Activated naive CD4-positive, alpha-beta T cell treated with anti-CD3 and anti-CD28 coated beads, Interleukin-2, amount 50 U/mL, for 72 hours (primary cell): ENCODE measurements at places on chromosomes 1 and 21. TPM values are rescaled to one million over a fixed set of nuclear protein-coding genes. Genes with fewer than 3 reads are reported as not detected.
A peak's percentile ranks its signal among the peaks of the same experiment; 100 is the strongest.

- no peak for DNase-seq
These were observed 84.6 kb upstream of the ZNF326 start for GRCh38 chr1:89910268-89910667.

- DNase-seq: no peak
These were observed 106.4 kb upstream of the DPYD start for GRCh38 chr1:98027103-98027705.

DNA sequence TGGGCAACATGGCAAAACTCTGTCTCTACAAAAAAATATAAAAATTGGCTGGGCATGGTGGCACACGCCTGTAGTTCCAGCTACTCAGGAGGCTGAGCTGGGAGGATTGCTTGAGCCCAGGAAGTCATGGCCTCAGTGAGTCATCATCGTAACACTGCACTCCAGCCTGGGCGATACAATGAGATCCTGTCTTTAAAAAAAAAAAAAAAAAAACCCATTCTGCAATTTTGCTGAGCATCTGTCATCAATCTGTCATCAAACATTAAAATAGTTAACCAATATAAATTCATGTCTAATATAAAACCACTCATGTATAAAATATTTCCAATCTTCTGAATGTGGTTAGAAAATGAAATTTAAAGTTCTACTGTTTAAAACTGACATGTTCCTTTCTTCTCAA is 56.9 kb downstream of the LPAR3 start:
- no peak for DNase-seq

- DNase-seq: no peak
These were observed 99.6 kb upstream of the CACNA1E start for GRCh38 chr1:181383695-181384094.

GRCh38 chr1:107637101-107637500 is 327.9 kb downstream of the VAV3 start:
- DNase-seq: no peak

- DNase-seq: no peak
These were observed 601.5 kb upstream of the ZP4 start for GRCh38 chr1:238492271-238492670.

DNA sequence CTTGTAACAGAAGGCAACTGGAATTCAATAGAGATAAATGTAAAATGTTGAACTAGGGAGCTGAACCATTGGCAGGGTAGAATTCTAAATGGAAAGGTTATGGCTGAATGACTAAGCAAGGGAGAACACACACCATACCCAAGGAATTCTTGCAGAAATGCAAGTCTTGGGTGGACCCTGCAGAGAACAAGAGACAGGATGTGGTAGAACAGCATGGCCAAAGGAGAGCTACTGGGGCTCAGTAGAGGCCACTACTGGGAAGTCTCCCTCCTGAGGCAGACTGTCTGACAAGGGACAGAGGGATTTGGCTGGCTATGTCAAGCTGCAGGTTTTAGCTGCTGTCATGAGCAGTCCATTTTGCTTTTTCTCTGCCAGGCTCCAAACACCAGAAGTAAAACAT is 180.9 kb downstream of the TNR start:
- no peak for DNase-seq

- DNase-seq: no peak
These were observed 47.9 kb upstream of the RUNX1 start for GRCh38 chr21:35096959-35097358.

DNA sequence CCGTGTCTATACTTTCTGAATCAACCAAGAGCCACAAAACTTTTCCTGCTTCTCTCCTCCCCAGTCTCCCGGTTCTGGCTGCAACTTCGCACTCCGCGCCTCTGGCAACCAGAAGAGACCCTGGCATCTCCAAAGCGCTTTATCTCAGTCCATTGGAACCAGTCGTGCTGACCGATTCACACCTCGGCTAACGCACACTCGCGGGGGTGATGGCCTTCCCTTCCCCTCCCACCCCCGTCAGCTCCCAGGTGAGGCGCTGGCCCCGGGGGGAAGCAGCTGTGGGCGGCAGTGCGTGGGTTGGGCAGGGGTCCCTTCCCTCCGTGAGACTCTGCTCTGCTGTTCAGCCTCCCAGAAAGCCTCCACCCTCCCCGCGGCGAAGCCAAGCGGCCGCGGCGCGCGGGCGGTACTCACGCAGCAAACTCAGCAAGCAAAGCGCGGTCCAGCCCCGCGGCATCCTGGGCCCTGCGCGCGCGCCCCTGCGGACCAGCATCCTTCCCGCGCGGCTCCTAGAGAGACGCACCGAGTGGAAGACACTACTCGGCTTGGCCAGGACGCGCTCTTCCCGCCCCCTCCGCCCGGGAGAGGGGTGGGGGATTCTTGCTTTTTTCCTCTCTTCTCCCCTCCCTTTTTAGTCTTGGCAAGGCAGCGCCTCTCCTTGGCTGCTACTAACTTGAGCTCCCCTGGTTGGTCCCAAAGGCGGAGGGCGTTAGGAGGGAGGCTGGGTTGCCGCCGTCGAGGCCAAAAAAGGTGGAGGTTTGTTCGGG is at the start of gene CD34:
TSS of gene CD34 (minus strand) at position 535 of the 764 bp plus-strand sequence. CDS start at position 490, 45 bp downstream.
- peak; percentile 32 for DNase-seq

A3GALT2 gene
- total RNA-seq: not detected

SPATA1 gene
- total RNA-seq: 0.96 TPM

KIF26B gene
- total RNA-seq: 0.16 TPM

DENND1B gene
- 9.3 TPM for total RNA-seq

RPTN gene
- not detected for total RNA-seq

ZBTB8B gene
- total RNA-seq: not detected

PDC gene
- total RNA-seq: not detected

FAM167B gene
- 1.1 TPM for total RNA-seq
